ENCODE measurements at places on chromosomes 1 and 21.
A peak's percentile ranks its signal among the peaks of the same experiment; 100 is the strongest.

- no peak for DNase-seq
Measured at GRCh38 chr1:154408174-154408777, 3.1 kb downstream of the IL6R start.

GRCh38 chr1:147080671-147081394, 91.4 kb downstream of the PRKAB2 start:
- DNase-seq: peak; percentile 44

DNA sequence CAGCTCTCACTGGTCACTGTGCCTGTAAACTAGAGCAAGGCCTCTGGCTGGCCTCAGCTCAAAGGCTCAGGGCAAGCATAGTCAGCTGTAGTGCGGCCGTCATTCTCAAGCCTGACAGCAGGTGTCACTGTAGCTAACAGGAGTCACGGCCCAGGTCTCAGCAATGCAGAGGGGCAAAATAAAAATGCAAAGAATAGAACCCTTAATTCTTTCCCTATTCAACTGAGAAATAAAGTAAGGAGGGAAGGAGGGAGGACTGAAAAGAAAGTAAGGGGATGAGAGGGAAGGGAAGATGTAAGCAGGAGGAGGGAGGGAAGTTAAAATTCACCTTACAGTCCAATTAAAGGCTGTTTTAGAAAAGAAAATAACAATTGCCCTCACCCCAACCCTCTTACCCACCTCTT, 106.1 kb downstream of the KIAA0319L start:
- peak; percentile 78 for DNase-seq

- DNase-seq: peak; percentile 86
Measured at GRCh38 chr1:155893389-155894142, 17.6 kb downstream of the RIT1 start.

- no peak for DNase-seq
Measured at GRCh38 chr1:97007840-97008604, 286.4 kb downstream of the PTBP2 start.

GRCh38 chr1:241356519-241357365, at the start of gene RGS7:
Gene RGS7 (minus strand): TSS chr1:241357205.
- DNase-seq: peak; percentile 35

- peak; percentile 38 for DNase-seq
Measured at GRCh38 chr1:201020040-201020591, 3.4 kb downstream of the KIF21B start.

DNA sequence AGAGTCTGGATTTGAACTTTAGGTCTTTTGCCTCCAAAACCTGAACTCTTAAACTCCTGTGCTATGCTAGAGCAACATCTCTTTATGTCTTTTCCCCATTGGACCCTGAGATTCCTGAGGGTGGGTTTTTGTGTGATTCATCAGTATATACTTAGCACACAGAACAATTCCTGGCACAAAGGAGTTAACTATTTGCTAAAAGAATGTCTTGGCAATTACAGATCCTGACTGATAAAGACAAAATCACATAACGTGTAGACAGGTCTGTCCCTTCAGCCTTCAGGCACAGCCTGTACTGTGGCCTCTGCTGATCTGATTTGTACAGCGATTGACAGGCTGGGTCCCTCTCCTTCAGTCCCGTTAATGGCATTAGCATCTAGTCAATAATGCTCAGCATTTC, 162.4 kb upstream of the BEND5 start:
- DNase-seq: no peak

- DNase-seq: no peak
Measured at GRCh38 chr1:18921516-18922251, 19.3 kb upstream of the ALDH4A1 start.

GRCh38 chr1:2987773-2988172, 33.5 kb upstream of the ACTRT2 start:
- no peak for DNase-seq

DNA sequence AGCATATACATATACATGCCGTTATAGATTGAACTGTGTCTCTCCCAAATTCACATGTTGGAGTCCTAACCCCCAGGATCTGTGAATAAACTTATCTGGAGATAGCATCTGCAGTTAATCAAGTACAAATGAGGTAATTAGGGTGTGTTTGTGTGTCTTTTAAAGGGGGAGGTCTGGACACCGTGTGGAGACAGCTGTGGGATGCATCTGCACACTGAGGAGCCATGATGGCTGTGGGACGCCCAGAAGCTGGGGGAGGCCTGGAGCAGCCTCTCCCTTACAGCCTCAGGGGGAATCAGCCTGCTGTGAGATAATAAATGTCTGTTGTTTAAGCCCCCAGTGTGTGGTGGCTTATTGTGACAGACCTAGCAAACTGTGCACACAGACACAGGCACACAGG, 51.8 kb upstream of the COL18A1 start:
- no peak for DNase-seq

GRCh38 chr1:182599339-182599738, 4.8 kb downstream of the RGS16 start:
- no peak for DNase-seq

DNA sequence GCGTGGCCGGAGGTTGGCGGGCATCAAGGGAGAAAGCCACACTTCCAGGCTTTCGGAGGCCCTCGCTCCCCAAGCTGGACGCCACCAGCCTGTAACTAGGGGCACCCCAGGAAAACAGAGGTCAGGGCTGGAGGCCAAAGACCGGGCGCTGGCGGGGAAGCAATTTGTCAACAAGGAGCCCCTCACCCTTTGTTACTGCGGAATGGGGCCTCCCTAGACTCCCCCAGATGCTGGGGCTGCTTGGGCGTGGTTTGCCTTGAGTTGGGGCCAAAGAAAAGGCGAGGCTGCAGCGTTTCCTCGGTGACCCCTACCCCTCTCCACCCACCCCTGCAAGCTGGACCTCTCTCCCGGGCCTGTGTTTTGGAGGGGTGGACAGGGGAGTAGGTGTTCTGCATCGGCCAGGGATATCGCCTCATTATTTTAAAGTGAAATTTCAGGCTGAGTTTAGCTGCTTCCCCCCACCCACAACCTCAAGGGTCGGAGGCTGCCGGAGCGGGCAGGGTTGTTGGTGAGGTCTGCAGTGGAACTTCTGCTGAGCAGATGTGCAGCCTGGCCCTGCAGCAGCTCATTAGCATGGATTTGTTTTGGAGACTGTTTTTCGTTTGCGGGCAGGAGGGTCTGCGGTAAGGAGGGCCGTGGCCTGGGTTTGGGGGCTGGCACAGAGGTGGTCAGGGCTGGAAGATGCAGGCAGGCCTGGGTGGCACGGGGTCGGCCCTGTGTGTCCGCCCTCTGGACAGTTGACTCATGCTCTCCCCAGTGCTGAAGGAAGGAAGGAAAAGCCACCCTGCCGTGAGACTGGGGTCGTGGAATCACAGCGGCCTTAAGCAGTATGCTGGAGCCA, 1.5 kb downstream of the NBL1 start:
- DNase-seq: no peak

DNA sequence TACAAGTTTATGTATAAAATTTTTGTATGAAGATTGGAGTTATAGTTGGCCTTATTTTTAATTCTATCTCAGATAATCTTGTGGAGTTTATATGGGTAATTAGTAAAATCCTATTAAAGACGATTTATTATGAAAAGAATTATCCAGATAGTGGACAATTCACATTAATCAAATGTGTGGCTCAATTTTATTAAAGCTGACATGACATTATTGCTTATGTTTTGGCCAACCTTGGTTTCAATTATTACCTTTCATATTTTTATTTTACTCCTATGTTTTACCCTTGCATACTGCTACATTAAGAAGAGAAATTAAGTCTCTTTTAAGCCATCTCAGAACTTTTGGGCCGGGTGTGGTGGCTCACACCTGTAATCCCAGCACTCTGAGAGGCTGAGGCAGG, 110.0 kb downstream of the ITSN1 start:
- DNase-seq: no peak

DNA sequence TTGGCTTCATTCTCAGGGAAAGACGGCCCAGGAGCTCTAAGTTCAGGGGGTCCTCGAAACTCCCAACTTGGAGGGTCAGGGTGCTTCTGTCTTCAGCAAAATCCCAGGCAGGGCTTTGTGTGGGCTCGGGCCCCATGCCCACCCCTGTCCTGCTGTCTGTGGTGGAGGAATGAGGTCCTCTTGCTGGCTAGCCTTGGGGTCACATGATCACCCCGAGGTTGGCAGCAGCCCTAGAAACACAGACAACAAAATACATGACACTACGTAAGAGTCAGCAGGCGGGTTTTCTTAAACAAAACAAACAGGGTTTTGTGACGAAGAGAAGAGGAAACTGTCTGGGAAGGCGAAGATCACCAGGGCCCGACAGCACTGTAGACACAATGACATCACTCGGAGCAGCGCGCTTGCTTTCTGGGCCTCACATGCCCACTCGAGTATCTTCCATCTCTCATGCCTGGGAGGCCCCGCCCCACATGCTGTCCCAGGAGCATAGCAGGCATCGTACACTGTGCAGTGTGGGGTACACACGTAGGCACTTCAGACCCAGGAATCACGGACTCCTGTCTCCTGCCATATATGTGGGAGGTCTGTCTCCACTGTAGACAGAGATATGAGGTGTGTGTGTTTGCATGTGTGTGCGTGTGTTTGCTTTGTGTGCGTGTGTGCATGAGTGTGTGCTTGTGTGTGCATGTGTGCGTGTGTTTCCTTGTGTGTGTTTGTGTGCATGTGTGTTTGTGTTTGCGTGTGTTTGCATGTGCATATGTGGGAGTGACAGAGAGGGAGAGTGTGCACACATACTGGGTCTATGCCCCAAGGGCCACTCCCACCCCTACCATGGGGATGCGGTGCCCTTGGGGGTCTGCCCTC, 94.7 kb downstream of the SIK1 start:
- DNase-seq: peak; percentile 82

DNA sequence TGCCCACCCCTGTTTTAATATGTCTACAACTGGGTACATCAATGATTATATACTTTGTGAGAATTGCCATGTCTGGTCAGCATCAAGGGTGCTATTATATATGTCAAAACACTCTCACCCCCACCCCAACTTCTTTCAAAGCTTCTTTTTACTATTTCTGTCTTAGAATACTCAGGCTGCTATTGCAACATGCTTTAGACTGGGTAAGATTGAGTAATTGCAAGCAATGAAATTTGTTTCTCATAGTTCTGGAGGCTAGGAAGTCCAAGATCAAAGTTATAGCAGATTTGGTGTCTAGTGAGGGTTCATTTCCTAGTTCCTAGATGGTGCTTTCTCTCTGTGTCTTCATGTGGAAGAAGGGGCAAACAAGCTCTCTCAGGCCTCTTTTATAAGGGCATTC, 100.5 kb upstream of the KCNK1 start:
- DNase-seq: no peak

- no peak for DNase-seq
Measured at GRCh38 chr21:42806509-42807140, 72.7 kb downstream of the WDR4 start.

- no peak for DNase-seq
Measured at GRCh38 chr1:187762118-187762517, 933.4 kb downstream of the PLA2G4A start.

DNA sequence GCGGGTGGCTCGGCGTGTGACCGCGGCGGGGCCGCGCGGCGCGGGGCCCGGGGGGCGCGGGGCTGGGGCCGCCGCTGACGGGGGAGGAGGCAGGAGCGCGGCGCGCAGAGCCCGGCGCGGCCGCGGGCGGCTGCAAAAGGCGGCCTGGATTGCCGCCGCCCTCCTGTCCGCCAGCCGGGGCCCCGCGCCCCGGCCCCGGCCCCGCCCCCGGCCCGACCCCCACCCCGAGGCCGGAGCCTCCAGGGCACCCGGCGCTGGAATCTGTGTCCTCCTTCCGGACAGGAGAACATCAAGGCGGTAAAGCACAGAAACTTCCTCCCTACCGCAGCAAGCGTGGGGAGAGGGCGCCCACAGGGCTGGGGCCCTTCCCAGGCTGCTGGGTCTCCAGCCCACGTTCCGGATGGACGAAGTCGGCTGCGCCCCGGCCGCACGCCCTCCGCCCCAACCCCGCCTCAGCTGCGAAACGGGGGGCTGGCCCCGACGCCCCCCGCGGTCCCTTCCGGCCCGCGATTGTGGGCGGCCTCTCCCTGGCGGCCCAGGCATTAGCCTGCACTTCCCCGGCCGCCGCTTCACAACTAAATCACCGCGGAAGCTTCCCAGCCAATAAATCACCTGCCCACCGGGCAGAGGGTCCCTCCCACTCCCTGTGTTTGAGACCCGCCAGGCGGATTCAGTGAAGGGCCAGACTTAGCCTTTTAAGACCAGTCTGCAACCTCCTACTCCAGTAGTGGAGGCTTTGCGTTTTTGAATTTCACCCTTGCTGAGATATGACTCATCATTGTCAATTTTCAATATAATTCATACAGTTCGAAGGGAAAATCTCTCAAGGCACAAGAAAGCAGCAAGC, 106.0 kb downstream of the SLC45A1 start:
- peak; percentile 59 for DNase-seq

- peak; percentile 56 for DNase-seq
Measured at GRCh38 chr1:219066631-219067349, 106.9 kb upstream of the LYPLAL1 start.

- no peak for DNase-seq
Measured at GRCh38 chr1:201655910-201656309, 117.0 kb downstream of the NAV1 start.

DNA sequence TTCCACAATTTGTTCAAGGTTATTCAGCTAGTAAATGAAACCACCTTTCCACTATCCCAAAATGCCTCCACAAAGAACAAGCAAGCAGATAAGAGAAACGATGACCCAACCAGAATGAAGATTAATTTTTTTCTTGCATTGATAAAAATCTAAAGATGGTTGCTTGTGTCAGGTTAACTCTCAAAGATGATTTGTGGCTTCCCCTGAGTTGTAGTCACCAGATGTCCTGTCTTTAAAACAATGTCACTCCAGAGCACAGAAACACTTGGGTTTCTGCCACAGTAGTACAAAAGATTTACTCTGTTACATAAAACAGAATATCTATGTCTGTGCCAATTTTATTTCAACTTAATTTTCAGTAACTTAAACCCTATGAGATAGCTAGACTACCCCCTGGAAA, 11.4 kb upstream of the CCDC17 start:
- no peak for DNase-seq

DNA sequence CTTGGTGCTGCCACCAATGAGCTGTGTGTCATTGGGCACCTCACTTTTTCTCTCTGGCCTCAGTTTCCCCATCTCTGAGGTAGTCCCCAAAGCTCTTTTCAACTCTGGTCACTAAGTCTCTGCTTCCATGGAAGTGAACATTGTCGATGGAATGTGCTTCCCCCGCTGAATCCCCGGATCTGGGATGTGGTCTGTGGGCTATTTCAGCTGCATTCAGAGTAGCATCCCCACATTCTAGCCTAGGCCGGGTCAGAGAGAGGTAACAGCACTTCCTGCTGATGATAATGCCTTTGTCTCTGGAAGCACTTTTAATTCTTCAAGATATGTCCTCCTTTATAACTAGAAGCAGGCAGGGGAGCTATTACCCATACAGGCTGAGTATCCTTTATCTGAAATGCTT, 29.8 kb downstream of the RASSF5 start:
- no peak for DNase-seq

DNA sequence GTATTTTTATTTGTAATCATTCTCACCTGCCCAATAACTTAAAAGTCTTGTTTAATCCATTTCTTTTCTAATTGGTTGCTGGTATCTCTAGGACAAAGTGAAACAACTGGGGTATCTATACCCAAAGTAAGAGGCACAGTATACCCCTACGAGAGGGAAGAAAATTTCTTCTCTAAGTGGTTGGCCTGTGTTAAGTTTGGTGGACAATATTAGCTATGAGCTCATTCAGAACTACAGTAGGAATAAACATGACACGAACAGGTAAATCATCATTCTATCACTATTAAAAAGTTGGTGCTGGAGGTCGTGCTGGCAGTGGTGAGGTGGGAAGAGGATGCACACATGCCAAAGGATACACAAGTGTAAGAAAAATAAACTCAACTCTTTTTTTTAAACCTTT, 99.6 kb downstream of the ZNF644 start:
- no peak for DNase-seq

Data from epithelial cell of esophagus (primary cell).